ENCODE measurements at places on chromosomes 13 and 19.
A peak's percentile ranks its signal among the peaks of the same experiment; 100 is the strongest.

GRCh38 chr13:41032691-41033376 lies 13.7 kb upstream of the ELF1 start:
- no peak for DNase-seq

- DNase-seq: peak; percentile 86
Measured at GRCh38 chr19:19531951-19532805, 3.5 kb downstream of the YJEFN3 start.

GRCh38 chr19:44904426-44904994 lies 1.1 kb upstream of the APOE start:
- DNase-seq: no peak

- DNase-seq: no peak
Measured at GRCh38 chr13:92158346-92158745, 759.9 kb downstream of the GPC5 start.

GRCh38 chr19:16419669-16420335 lies 52.0 kb downstream of the EPS15L1 start:
- no peak for DNase-seq

- DNase-seq: no peak
Measured at GRCh38 chr13:67630640-67631039, 400.5 kb upstream of the PCDH9 start.

- no peak for DNase-seq
Measured at GRCh38 chr13:102947745-102948405, 102.0 kb downstream of the ERCC5 start.

DNA sequence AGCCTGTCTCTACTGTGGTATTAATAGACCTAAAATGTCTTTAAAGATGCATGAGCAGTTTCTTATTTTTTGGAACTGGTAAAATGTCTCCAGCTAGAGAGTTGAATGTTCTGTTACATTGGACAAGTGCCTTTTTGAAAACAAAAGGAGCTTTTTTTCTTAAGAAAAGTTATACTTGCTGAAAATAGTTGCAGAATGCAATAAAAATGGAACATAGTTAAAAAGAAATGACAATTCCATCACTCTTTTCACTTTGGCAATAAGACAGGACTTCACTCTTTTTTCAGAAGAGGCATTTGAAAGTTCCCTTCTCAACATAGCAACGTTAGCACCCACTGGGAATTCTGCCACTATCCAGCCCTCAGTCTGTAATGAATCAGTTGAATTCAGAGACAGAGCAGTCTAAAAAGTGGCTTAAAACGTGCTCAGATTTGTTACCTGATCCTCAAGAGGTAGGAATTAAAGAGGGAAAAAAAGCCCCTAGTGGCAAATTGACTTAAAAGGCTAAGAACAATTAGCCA lies 10.1 kb downstream of the RGCC start:
- DNase-seq: no peak

DNA sequence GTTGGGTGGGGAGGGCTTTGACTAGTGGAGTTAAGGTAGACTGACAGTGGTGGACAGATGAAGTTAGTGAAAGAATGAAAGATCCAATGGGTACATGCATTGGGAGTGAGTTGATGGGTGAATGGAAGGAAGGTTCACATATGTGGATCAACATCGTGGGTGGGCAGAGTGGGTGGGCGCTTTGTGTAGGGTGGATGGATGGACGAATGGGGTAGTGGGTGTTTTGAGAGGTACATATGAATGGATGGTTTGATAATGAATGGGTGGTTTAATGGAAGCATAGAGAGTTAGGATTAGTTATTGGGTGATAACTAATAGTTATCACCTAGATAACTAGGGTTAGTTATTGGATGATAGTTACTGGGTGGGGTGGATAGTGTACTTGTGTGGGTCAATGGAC lies 11.5 kb downstream of the ZSWIM4 start:
- no peak for DNase-seq

DNA sequence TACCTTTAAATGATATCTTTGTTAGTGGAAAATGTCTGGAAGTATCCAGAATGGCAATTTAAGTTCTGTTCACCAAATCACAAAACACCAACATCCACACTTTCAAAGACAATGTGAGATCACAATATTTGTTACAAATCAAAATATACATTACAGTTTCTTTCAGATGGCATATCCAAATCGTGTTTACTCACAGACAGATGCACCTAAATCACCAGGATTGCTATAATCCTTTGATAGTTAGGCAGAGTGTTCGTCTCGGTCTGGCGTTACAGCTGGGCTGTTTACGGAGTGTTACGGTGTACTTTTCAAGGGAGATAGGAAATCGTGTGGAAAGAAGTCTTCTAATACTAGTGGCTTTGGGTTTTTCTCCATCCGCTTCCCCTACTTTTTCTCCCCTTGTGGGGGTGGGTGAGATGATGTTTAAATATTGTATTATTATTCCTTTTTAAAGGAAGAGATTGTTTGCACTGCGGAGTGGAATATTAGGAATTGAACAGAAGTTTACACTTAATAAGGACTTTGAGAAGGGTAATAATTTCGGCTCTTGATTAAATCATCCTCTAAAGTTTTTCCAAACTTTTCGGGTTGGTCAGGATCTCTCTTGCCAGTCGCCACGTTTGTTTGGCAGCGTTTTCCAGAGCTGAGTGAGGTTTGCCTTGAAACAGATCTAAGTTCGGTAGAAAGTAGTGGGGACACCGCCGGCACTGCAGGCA lies 1.8 kb downstream of the MAB21L1 start:
- DNase-seq: no peak

DNA sequence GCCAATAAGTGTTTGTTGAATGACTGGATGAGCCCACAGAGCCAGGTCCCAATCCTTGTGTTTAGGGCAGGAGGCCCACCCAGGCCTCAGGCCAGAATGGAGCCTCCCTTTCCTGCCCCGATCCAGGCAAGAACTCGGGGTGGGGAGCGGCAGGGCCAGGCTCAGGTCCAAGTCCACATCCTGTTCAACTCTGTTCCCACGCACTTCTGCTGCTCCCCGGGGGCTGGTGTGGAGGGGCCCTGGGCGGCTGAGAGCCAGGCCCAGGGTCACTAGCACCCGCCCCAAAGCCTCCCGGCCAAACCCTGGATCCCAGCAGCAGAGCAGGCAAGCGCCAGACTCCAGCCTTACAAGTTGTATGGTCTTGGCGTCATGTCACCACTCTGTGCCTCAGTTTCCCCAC lies 8.0 kb downstream of the ANGPTL8 start:
- no peak for DNase-seq

GRCh38 chr13:29453617-29454011 lies 141.9 kb downstream of the SLC7A1 start:
- DNase-seq: no peak
